Activated CD4-positive, CD25-positive, alpha-beta regulatory T cell (primary cell): ENCODE measurements at places on chromosomes 13 and 19.

- DNase-seq: no peak
Measured at GRCh38 chr13:82772816-82773215, 1109.5 kb downstream of the SLITRK1 start.

DNA sequence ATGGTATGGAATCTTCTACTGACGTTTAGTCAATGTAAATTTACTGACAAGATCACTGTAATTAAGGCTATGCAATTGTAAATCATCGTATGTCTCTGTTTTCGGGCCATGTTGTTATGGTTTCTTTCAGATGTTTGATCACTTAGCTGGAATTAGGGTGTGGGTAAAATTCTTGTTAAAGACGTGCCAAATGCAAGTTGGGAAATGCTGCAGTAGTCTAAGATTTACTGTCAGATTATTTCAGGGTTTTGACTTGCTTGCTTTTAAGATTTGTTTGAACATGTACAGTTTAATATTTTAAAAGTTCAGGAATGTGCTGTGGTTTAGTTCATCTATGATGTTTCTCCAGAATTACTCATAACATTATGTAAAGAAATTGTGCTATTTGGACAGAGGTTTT lies 10.8 kb downstream of the NDFIP2 start:
- no peak for DNase-seq

DNA sequence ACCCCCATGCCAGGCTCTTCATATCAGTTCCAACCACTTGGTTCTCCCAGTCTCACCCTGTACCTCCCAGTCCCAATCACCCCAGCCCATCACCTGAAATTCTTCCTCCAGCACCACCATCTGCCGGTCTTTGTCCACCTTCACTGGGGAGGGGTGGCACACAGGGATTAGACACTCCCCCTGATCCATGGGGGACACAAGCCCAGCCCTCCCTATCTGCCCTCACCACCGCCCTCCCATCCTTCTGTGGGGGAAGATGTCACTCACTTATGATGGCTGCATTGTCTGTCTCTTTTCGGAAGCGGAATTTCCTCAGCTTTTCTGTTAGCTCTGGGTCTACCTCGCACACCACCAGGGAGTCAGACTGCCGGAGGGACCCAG lies 685 bp downstream of the GMFG start:
- no peak for DNase-seq

DNA sequence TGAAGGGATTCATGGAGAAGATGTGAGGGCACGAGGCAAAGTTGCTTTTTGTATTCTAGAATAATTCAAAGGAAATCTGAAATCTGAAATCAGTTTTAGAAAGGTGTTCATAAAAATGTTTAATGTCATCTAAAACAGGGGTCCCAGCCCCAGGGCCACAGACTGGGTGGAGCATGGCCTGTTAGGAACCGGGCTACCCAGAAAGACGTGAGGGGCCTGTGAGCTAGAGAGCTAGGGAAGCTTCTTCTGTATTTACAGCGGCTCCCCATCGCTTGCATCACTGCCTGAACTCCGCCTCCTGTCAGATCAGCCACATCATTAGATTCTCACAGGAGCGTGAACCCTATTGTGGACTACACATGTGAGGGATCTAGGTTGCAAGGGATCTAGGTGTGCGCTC lies 151.2 kb downstream of the USP12 start:
- no peak for DNase-seq

- DNase-seq: no peak
Measured at GRCh38 chr13:113171250-113172125, 13.0 kb downstream of the PROZ start.

GRCh38 chr19:339262-339887 lies 5.2 kb downstream of the MIER2 start:
- DNase-seq: no peak

- DNase-seq: no peak
Measured at GRCh38 chr19:27733551-27734266, 1479.2 kb downstream of the UQCRFS1 start.

GRCh38 chr19:47436712-47437401 lies 17.5 kb upstream of the MEIS3 start:
- peak; percentile 71 for DNase-seq

GRCh38 chr13:109737606-109738005 lies 48.8 kb downstream of the IRS2 start:
- DNase-seq: no peak

DNA sequence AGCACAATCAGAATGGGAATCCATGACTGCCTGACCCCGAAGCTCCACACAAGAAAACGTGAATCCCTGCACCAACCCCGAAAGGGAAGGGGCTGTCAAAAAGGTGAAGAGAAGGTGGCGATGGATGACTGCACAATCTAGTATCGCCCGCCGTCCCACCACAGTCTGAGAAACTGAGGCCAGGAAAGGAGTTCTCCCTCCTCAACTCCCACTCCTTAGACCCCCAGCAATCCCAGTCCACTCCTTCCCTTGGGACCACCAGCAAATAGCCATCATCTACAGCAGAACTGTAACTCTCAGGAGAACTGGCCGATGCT lies 451 bp downstream of the NOSIP start:
- no peak for DNase-seq

- DNase-seq: no peak
Measured at GRCh38 chr19:6736917-6737283, 480 bp downstream of the GPR108 start.

GRCh38 chr13:97425590-97425989 lies 8.4 kb upstream of the RAP2A start:
- no peak for DNase-seq

DNA sequence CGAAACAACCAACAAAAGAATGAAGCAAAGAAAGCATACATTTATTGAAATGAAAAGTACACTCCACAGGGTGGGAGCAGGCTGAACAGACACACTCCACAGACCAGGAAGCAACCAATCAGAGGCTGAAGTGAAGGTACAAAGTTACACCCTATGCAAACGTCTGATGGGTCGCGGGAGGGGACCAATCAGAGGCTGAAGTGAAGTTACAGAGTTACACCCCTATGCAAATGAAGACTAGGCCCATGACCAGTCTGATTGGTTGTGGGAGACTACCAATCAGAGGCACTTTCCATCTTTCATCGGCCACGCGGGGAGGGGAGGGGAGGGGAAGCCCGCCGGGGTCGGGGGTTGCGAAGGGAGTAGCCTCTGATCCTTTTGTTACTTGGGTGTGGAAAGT lies 12.4 kb upstream of the FBL start:
- no peak for DNase-seq
